T-cell (primary cell): ENCODE measurements at places on chromosomes 5 and 9.

DNA sequence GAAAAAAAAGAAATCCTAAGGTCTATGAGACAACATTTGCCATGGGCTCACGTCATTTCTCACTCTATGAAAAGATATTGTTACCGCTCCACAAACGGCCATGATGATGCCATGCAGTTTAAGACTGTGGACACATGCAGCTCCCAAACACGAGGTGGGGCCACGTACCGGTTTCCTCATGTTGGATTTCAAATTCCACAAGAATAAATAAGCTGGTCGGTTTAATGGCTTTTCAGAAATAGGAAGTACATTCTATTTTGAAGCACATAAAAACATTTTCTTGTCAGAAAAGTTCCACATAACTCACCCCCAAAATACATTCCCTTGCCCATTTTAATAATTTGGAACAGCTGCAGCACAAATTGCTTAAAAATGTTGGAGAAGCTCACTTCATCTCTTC lies 130.6 kb downstream of the MYO10 start:
- DNase-seq: no peak

GRCh38 chr5:32802764-32803163 lies 91.6 kb downstream of the NPR3 start:
- DNase-seq: no peak

DNA sequence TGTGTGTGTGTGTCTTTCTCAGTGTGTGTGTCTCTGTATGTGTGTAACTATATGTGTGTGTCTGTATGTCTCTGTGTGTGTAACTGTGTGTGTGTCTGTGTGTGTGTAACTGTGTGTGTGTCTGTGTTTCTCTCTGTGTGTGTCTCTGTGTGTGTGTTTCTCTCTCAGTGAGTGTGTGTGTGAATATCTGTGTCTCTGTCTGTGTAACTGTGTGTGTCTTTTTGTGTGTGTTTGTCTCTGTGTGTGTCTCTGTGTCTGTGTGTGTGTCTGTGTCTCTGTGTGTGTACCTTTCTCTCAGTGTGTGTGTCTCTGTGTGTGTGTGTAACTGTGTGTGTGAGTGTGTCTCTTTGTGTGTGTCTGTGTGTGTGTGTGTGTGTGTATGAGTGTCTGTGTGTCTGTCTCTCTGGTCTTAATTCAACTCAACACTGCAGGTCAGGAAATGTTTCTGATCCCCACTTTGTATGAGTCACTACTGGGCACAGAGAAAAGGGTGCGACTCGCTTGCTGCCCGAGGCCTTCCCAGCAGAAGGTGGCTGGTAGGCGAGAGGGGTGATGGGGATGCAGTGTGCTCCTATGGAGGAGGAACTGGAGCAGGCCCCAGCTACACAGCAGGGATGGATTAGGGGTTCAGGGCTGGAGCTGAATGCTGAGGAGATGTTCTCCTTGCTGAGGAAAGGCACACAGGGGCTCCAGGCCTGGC lies 52.1 kb downstream of the NSG2 start:
- DNase-seq: no peak

- DNase-seq: no peak
Measured at GRCh38 chr9:34372467-34373011, 4.2 kb downstream of the MYORG start.

- DNase-seq: no peak
Measured at GRCh38 chr9:34176089-34176488, 2.8 kb upstream of the UBAP1 start.

DNA sequence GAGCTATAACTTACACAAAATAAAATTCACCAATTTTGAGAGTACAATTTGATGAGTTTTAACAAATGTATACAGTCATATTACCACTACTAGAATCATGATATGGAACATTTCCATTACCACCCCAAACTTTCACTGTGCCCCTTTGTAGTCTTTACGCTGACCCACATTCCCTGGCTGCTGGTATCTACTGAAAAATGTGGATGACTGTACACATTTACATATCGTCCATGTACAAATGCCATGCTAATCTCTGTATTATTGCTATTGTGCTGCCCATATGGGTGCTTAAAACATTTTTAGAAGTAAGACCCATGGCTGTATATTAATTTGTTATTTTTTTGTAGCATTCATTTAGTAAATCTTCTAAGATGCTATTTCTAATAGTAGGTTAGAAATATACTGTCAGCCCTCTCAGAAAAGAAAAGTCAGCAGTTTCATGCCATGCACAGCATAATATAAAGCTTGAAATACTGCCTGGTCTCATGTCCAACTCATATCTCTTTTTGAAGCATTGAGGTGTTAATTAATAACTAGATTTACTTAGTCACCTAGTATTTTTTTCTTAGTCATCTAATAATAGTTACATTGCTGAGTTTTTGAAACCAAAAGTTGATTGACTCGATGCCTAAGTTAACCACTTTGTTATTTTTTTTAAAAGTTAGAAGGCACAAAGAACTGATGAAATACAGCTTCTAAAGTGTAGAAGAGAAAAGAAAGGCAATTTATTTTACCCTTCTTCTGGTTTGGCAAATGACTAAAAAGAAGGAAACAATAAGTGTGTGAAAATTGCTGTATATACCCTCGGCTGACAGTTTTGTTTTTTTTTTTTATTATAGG lies 188.3 kb upstream of the MEF2C start:
- no peak for DNase-seq
